Left hindlimb (tissue), 1 donor: ENCODE measurements at places on chromosomes 7 and 10.

DNA sequence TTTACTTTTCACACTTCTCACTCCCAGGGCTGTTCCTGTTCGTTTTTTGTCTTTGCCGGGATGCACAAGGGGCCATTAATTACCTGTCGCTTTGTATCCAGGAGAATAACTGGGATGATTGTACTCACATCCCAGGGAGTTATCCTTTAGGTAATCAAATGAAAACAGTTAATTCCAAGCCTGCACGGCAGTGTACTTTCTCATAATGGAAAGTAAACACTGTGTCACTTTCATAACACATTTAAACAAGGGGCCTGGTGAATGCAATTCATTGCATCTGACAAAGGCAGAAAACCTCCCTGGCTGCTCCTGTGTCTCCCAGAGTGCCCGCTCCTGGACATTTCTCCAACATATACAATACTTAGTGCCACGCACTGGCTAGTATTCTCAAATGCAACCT, 138.7 kb upstream of the CELF2 start:
- no peak for DNase-seq

GRCh38 chr7:24574386-24574785, 1.1 kb downstream of the PALS2 start:
- no peak for DNase-seq

DNA sequence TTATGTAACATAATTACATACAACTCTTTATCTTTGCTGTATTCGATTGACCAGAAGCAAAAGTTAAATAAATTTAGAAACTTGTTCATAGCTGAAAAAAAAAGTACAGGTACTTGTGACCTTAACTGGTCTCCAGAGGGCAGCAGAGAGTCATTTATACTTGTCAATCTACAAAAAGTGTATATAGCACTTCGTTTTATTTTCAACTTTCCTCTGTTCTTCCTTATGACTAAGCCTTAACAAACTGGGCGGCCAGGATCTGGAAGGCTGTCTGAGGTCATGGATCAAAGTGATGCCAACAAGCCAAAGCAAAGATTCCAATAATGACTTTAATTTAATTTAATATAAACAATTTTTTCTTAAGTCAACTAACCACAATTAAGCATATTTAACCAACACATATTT, 29.8 kb downstream of the C10orf67 start:
- no peak for DNase-seq

- no peak for DNase-seq
Measured at GRCh38 chr7:93980744-93981479, 23.2 kb downstream of the BET1 start.

DNA sequence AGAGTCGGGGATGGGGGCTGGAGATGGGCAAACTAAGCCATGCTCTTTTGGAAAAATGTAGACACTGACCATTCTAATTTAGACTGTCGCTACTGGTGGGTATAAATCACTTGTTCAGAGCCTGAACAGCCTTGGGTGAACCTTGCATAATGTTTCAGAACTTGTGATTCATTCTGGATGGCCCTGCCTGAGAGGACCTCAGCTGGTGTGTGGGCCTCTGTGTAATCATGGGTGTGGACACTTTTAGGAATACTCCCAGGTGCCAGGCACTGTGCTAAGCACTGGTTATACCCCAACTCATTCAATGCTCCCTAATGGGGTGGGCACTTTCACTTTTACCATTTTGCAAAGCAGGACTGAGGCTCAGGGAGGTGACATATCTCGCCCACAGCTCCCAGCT, 26.8 kb upstream of the TM9SF3 start:
- no peak for DNase-seq

DNA sequence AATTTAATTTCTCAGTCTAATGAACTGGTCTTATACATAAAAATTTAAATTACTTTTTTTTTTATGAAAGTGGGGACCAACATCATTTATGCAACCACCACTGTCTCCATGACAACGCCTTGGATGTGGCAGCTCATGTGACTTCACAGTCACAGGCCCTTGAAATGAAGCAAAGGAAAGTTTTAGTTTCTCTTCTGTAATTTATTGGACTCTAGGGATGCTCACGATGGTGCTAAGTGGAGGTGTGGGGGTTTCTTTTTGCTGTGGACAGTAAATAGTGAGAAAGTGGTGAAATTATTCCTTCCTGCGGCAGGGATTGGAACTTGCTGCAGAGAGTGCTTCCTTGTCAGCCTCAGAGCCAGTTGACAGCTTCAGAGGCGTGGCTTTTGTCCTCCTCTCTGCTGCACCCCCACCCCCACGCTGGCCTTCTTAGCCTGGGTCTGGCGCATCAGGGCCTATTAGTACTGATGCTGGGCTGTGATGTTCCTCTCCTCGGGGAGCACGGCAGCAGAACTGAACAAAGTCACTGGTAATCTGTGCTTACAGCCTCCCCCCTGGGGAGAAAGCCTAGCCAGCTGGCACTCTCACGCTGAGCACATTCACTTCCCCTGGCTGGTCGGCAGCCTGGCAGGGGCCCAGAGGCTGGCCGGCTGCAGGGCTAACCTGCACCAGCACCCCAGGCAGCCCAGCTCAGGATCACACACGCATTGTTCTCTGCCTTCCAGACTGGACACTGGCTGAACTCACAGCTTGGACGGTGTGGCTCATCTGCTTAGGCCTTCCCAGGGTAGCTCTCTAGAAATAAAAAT, 517.5 kb upstream of the GALNT17 start:
- DNase-seq, result peak; percentile 89

DNA sequence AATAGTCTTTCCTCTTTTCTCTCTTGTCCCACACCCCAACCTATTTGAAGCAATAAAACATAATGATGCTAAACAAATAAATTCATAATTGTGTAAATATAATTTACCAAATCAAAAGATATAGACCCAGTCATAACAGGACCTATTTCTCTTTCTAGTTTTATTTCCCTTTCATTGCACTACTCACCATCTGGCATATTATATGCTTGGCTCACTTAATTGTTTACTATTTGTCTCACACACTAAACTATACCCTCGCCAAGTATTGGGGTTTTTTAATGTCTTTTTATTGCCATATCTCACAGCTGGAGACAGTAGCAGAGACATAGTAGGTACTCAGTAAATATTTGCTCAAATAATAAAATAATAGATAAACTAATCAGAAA, 597.5 kb upstream of the PCDH15 start:
- DNase-seq, result no peak

- DNase-seq, result no peak
Measured at GRCh38 chr10:4647109-4647785, 178.8 kb upstream of the AKR1E2 start.
